ENCODE measurements at places on chromosomes 1 and 21.

- ATAC-seq, result no peak
These were observed 97.7 kb upstream of the GREM2 start for GRCh38 chr1:240709676-240710075.

- ATAC-seq, result no peak
These were observed 13.5 kb upstream of the RCSD1 start for GRCh38 chr1:167616521-167616920.

- peak; percentile 83 for ATAC-seq
These were observed 59.4 kb upstream of the POU2F1 start for GRCh38 chr1:167161242-167161641.

GRCh38 chr1:9004700-9005394 lies 21.4 kb downstream of the SLC2A7 start:
- ATAC-seq, result peak; percentile 49

DNA sequence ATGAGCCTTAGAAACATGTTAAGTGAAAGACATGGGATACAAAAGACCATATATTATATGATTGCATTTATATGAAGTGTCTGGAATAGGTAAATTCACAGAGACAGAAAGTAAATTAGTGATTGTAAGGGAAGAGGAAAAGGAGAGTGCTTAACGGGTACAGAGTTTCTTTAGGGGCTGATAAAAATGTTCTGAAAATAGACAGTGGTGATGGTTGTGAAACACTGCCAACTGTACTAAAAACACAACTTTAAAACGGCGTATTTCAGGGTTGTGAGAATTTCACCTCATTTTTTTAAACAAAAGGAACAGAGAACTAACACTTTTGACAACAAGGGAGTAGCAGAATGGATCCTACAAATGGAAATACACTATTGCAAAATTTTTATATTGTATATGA lies 13.4 kb downstream of the COP1 start:
- ATAC-seq, result no peak

DNA sequence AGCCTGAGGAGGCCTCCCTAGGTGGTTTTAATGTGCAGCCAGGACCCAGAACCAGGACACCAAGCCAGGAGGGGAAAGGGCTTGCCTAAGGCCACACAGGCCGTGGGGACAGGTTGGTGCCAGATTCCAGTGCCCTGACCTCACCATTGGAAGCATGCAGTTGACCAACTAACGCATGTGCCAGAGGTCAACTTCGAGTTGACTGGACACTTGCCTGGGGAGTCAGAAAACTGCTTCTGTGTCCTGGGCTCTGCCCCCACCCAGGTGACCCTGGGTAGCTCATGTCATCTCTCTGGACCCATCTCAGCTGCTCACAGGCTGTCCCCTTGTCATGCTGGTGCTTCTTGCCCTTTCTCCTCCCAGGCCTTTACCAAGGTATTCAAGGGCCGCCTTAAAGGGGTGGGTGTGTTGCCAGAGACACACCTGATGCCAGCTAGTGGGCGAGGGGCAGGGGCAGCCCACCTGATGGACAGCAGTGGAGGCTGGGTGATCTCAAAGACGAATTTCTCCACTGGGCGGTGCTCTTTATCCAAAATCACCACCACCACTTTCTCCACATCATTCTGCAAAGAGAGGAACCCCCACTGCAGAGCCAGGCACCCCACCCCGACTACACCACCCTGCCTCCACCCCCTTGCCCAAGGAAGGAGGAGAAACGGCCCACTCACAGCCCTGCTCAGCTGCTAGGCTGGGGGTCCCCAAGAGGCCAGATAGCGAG lies 4.4 kb downstream of the MAD2L2 start:
- ATAC-seq, result no peak

- ATAC-seq, result no peak
These were observed 6.6 kb downstream of the PAPPA2 start for GRCh38 chr1:176469450-176470010.

DNA sequence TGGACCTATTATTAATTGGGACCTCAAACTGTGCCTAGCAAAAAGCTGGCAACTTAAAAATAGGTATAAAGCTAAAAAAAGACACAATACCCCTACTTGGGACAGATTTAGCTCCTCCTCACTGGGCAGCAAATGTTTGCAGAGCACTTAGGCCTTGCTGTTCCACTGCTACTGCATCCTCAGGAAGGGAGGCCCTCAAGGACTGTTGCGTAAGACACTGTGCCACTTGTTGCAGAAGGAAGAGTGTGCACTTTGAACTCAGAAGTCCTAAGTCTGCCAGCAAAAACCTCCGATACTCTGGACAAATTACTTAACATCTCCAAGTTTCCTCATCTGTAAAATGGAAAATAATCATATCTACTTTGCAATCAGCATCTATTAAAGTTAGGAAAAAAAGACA lies 322.9 kb downstream of the BARHL2 start:
- no peak for ATAC-seq

- no peak for ATAC-seq
These were observed 21.6 kb downstream of the ATP2B4 start for GRCh38 chr1:203648276-203648675.

DNA sequence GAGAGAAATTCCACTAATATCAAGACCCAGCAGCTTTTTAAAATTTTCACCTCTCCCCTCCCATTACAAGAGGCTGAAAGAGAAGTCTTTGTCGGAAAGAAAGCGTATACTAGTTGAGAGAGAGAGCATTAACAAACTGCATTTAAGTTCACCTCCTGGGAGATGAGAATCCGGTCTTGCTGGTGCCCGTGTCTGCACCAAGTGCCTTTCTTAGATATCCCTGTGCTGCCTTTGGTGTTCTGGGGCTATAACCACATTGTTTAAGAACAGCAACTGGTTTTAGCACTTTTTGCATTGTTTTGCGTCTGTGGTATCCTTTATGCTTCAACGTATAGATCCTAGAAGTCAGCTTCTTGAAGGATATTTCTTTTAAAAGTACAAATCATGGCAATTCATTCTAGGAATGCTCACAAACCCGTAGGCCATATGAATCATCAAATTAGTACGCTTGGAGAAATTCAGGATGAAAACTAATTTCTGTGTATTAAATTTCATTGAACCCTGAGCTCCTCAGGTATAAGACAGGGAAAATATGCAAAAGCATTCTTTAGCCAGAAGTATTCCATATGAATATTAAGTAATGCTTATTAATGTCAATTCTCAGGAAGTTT lies 3.4 kb upstream of the RPE65 start:
- no peak for ATAC-seq

DNA sequence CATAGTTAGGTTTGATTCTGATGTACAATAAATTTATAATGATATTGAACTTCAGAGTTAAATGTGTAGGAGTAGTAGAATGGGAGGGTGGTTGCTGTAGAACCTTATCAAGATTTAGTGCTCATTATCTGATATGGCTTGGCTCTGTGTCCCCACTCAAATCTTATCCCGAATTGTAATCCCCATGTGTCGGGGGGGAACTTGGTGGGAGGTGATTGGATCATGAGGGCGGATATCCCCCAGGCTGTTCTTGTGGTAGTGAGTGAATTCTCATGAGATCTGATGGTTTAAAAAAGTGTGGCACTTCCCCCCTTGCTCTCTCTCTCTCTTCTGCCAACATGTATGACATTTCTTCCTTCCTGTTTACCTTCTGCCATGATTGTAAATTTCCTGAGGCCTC lies 265.5 kb downstream of the GRIK1 start:
- ATAC-seq, result no peak

DNA sequence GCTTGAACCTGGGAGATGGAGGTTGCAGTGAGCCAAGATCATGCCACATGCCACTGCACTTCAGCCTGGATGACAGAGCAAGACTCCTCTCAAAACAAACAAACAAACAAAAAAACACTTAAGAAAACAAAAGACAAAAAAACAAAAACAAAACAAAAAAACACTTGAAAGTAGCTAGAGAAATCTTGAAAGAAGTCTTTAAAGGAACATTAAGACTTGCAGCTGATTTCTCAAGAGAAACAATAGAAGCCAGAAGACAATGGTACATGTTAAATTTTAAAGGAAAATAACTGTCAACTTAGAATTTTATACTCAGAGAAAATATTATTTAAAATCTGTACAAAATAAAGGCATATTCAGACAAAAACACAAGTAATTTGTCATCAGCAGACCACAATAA lies 71.3 kb downstream of the HLX start:
- ATAC-seq, result no peak

DNA sequence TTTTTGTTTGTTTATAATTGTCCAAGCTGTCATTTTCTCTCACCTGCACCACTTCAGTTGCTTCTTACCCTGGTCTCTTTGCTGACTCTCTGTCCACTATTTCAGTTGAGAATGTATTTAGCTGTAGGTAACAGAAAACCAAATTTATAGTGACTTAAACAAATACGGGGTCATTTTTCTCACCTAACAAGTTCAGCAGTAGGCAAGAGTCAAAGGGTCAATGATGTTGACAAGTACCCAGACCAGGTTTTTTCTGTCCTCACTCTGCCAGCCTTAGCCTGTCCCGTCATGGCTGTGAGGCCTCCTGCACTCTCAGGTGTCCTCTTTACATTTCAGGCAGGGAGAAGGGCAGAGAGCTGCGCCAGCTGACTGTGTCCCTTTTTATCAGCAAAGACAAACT lies 11.8 kb downstream of the RIIAD1 start:
- ATAC-seq, result no peak

- peak; percentile 58 for ATAC-seq
These were observed 1.2 kb downstream of the LRP8 start for GRCh38 chr1:53326598-53327181.

DNA sequence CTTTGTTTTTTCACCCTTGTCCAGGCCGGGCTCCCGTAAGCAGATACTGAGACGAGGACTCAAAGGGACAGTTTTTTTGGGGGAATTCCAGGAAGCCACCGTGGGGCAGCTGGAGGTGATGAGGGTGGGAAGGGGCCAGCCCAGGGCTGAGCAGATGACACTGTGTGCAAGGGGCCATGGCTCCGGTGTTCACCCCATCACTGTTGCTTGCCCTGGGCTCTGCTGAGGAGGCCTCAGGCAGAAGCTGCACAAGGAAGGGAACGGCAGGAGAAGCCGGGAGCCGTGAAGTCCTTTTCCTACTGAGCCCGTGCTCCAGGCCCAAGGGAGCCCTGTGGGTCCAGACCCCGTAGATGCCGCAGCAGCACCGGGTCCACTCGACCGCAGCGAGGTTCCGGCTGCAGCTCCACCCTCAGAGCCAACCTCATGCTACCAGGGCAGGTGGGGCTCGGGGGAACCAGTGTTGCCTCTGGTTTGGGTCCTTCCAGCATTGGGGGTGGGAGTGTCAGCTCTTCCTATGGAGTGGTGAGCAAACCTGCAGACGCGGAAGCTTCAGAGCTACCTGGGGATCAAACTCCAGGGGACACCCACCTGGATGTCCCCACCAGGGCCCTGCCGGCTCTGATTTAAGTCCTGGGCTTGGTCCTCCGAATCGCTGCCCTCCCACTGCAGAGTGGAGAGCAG lies 4.3 kb upstream of the CALML6 start:
- ATAC-seq, result no peak

- ATAC-seq, result no peak
These were observed 595.5 kb downstream of the RWDD3 start for GRCh38 chr1:95829556-95829955.
